Activated T-helper 1 cell treated with Interleukin-2 at 50 U/mL for 16 hours (primary cell): ENCODE measurements at places on chromosomes 2 and 18.

DNA sequence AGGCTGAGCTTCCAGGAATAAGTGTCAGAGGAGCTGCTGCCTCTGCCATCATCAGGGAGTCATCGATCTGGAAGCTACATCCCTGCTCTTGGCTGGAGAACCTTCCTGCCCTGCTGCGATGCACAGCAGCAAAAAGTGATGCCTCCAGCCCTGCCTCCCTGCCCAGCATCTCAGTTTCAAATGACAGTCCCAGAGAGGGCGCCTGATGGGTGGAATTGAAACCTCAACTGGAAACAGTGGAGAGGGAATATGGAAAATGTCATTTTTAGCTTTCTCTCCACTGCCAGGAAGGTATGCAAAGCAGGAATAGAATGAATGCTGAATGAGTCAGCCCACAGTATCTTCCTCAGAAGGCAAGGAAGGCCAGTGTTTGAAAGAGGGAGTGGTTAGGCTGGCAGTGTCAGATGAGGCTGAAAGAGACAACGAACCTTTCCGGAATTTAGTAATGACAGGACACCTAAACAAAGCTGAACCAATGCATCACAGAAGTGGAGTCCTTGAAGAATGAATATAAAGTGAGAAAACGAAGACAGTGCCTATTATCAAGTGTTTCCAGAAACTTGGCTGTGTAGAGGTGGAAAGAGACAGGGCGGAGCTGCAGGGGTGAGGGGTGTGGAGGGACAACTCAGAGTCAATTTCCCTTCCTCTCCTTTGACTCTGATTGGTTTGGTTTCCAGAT is 153.9 kb upstream of the NDUFV2 start:
- no peak for DNase-seq

DNA sequence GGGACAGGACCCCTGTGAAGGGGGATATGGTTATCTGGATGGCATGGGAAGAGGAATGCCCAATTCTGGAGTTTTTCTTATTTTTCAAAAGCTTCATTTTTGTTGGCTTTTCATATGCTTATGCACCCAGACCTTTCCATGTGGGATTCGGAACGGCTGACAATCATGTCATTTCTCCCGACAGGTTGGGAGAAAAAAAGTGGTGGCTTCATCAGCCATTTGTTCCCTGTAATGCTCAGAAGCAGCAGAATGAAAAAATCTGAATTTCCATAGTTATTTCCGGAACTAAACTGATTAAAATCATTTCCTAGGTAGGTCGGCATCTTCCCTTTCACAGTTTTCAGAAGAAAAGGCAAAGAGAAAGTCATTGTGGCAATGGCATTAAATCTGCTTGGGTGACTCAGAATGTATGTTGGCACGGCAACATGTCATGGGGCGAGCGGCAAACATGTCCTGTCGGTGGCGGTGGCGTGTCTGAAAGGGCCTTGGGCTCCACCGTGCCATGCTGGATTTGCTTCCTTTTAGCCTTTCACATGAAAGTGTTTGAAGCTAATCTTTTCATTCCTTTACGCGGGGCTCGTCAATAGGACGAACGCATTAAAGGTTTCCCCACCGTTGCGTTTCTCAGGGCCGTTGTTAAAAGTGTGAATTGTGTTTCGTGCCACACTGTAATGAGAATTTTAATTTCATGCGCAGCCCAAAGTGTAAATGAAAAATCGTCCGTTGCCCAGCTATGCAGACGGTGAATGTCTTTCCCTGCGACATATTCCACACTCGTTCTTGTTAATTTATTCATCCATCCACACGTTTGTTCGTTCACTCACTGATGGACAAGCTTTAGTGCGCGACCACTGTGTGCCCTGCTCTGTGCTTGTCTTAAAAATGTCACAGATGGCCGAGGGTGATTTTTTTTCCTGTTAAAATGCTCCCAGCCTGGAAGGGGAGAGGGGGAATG is 18.5 kb downstream of the ACKR3 start:
- no peak for DNase-seq

DNA sequence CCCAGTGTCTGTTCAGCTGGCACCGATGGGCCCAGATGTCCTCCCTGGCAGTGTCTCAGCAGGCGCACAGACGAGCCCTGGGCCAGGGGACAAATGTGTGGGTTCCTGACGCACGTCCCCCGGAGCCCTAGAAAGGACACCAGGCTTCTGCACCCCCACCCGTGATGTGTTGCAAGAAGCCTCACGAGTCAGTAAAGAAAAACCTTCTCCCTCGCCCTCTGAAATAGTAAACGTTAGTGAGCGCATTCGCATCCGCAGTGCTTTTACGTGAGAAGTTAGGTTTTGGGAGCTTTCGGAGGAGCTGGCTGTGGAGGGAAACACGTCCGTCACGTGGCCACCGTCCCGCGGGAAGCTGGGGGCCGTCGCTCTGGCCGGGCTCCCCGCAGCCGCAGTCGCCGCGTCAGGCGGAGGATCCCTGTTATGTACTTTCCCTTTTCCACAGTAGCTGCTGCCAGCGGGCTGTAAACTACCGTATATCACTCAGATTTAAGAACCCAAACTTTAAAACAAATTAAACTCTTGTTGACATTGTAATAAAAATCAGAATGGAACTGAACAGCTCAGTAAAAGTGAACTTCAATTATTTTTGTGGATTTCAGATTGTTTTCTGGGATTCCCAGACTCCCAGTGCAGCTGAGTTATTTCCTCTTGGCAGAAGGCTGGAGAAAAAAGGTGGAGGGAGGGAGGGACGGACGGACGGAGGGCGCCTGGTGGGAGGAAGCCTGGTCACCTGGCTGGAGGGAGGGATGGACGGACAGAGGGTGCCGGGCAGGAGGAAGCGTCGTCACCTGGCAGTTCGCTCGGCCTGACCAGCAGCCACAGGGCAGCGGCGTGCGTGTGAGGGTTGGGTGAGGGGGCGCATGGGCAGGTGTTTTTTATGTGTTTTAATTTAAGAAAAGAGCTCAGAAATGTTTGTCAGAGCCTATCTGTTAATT is 112.1 kb downstream of the NFATC1 start:
- no peak for DNase-seq

GRCh38 chr2:126542247-126542646 is 113.7 kb upstream of the GYPC start:
- no peak for DNase-seq

- DNase-seq: no peak
Observed at GRCh38 chr2:169080250-169081069, 11.1 kb downstream of the DHRS9 start.

DNA sequence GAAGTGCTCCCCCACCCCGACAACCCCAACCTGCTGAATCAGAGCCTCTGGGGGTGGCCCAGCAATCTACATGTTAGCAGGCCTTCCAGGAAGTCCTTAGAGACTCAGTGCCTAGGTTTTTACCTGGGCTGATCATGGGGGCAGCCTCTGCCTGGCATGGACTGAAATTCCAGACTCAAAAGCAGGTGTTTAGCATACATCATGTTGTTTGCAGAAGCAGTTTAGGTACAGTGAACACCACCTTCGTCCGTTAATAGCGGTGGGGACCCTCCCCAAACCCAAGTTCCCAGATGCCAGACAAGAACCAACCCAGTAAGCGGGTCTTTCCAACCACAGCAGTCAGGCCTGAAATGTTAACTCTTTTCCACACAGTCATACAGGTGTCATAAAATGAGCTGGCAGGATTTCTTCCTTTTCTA is 26.4 kb upstream of the GALR1 start:
- no peak for DNase-seq

GRCh38 chr2:219269362-219270054 is 9.7 kb upstream of the DNAJB2 start:
- no peak for DNase-seq

- DNase-seq: no peak
Observed at GRCh38 chr2:183070942-183071844, 7.4 kb upstream of the DUSP19 start.

- DNase-seq: no peak
Observed at GRCh38 chr2:227370092-227370491, 9.0 kb downstream of the TM4SF20 start.

DNA sequence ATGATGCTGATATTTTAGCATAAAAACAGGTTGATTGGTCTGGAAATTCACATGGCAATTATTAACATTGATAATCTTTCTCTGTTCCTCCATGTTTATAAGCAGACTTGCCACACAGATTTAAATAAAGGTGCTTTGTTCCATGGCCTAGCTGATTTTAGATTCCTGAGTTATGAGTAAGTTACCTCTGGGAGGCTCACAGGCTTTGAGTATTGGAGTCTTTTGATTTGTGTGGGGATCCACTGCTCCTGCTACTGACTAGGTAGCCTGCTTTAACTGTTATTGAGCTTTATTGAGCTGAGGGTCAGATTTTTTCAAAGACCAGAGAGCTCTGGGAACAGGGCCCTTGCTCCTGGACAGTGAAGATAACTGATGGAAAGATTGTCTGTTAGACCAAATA is 166.1 kb downstream of the ANKRD30B start:
- DNase-seq: no peak

DNA sequence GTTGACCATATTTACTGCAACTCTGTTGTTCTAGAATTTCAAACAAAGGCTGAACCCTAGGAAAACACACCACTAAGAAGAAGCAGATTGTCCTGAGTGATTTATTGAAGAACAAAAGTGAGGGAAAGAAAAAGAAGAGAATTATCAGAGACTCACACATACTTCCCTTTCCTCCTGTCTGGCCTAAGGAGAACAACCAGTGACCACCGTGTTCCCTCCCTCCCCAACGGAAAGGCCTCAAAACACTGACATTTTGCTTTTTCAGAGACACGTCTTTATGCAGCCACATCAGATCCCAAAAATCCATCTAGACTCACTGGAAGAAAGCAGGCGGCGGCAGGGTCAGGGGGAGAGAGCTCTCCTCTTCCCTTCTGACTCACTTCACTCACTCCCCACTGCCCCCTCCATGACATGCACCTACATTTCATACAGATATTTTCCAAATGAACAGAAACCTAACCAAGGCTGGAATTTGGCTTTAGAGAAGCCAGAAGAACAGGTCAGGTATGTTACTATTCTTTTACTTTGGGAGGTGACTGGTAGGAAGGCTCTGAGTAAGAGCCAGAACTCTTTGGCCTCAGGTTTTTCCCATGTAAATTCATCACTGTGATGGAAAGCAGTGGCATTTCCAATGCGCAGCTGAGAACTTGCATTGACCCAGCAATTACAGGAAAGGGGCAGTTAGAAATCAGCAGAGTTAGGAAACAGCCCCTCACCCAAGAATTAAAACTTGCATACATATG is 169.9 kb downstream of the BCL11A start:
- no peak for DNase-seq

DNA sequence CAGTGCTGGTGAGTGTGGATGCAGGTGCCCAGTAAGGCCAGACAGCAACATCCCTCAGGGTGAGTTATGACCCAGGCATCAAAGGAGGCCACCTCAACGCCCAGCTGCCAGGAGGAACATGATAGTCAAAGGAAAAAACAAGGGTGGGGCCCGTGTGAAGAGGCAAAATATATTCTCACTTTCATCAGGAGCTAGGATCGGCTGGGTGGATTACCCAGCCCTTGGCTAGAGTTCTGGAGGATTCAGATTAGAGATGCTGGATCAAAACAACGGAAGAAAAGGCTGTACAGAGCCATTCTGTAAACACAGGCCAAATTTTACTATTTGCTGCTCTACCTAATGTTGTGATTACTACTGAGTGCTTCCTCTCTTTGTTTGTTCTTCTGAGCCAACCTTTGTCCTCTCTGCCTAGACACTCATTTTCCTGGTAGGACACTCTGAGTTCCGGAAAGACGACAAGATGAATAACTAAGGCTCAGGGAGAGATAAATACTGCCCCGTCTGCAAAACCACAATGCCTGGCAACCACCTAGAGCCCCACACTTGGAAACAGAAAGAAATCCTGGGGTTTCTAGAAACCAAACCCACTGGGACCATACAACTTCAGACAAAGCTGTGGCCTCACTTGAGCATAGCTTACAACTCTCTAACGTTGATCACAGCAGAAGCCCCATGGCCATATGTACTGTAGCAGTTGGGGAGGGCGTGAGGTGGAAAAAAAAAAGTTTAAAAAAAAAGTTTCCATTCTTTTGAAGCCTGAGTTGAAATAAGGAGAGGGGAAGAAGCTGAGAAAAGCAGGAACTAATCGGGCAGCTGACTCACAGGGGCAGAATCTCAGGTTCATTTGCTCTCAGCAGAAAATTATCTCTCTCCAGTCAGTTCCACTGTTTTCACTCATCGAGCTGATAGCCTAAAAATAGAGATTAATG is 17.8 kb upstream of the PMAIP1 start:
- no peak for DNase-seq

GRCh38 chr18:37956902-37957301 is 391.3 kb upstream of the CELF4 start:
- DNase-seq: no peak

DNA sequence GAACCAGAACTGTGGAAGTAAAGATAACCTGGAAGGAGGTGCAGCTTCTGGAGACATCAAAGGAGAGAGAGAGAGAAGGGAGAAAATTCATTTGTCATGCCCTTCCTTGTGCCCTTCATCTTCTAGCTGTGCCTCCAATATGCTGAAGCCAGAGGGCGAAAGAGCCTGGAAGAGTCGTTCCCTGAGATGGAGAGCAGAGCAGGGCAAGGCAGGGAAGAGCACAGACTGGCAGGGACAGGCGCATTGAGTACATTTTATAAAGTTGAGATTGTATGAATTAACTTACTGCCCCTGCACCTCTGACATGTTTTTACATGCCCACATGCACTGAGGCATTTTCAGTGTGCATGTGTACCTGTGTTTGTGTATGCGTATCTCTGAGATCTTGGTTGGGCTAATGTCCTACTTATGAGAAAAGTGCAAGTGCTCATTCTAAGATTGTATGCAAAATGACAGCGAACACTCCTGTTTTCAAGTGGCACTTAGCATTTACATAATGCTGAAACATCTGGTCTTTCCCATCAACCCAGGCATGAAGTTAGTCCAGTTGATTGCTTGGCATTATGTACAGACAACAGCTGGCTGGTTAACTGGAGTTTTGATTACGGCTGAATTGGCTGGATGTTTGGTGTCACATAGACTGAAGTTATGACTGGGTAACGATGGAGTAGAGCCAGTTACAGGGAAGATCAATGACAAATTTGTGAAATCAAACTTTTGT is 23.7 kb upstream of the MMADHC start:
- DNase-seq: no peak
